ENCODE measurements at places on chromosomes 6 and 20.

DNA sequence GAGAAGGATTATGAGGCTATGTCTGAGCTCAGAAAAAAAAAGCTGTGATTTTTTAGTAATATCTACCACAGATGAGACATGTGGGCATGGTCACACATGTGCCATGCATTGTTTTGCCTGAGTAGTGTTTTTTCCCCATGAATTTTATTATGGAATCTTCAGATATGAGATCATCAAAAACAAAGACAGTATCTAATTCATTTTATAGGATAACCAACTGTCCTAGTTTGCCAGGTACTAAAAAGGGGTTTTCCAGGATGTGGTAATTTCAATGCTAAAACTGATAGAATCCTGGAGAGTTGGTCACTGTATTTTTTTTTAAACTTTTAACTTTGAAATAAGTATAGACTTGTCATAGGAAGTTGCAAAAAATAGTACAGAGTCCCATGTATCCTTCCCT is 127.4 kb upstream of the MAP3K7 start:
- no peak for DNase-seq

DNA sequence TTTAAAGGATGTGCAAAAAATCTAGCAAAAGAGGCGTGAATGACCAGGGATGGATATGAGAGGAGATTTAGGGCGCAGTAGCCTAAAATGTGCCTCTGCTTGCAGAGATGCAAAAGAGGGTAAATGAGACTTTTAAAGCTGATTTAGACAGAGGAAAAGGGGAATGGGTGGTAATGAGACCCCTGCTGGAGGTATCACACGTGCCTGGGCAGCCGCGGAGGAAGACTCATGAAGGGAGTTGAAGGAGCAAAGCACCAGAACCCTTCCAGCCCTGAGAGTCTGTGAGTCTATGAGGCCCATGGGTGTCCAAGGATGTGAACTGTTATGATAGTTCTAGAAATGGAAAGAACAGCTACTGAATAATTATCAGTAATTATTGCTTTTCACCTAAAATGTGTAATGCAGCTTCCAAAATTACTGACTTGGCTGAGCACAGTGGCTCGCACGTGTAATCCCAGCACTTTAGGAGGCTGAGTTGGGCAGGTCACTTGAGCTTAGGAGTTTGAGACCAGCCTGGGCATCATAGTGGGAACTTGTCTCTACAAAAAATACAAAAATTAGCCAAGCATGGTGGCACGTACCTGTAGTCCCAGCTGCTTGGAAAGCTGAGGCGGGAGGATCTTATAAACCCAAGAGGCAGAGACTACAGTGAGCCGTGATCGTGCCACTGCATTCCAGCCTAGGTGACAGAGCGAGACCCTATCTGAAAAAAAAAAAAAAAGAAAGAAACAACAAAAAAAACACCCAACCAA is 38.2 kb upstream of the TIAM2 start:
- DNase-seq, result peak; percentile 45

GRCh38 chr6:159212028-159212427 is 42.8 kb downstream of the FNDC1 start:
- no peak for DNase-seq

DNA sequence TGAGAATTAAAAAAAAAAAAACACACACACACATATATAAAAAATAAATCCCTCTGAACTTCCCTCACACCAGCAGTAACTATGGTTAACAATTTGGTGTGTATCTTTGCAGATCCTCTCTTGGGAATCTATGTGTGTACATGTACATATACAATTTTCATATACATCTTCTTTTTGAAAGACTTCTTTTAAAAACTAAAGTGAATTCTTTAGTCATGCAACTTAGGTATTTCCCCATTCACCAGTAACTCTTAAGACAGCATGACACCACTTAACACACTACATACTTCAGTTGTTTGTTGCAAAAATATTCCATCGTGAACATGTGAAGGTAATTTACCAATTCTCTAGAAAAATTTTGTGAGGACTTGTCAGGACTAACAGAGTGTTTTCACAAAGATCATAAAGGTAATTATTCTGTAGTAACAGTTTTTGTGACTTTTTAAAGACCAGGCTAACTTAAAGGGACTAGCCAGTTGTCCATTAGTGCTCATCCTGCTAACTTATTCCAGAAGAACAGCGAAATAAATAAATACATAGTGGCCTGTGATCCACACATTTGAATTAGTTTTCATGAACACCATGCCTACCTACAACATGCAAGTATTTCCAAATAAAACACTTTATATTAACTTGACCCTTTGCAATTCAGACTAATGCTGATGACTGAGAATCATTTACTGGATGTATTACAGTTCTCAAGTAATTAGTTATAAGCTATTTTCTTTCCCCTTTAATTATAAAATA is 12.1 kb downstream of the RBM39 start:
- DNase-seq, result no peak

DNA sequence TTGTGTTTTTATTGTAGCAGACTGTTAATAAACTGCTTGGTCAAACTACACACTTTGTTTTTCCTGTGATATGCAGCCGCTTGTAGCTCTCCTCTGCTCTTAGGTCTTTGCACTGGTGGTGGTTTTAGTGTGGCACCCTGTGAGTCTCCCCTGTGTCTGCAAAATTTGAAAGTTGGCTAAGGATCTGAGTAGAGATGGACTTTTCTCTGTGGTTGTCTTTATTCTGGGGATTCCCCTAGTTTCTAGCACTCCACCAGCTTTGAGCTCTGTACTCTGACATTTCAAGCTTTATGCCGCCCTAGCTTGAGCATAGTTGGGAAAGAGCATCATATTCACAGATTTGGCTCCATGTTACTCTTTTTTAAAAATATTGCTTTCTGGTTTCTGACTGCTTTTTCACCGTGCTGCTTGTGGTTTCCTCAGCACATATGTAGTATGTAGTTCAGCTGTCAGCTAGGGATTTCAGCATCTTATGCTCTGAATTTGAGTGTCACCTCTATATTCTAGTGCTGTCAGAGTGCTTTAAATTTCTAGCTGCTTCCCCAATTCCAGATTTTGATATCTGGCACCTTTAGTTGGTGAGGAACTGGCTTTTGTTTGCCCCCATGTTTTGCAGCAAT is 25.4 kb downstream of the CDYL start:
- DNase-seq, result no peak

DNA sequence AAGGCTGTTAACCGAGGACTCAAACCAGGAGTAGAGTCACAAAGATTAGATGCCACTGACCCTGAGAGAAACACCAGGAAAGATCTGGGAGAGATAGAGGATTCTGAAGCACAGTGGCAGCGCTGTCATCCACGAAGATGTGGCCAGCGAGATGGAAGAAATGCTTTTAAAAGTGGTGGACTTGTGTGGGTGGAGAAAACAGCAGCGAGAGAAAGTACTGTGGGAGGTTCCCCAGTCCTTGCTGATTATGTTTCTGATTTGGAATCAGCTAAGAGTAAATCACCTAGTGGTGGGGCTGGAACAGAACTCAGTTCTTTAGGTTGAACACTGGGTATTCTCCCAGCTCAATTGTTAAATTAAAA is 435 bp upstream of the ZNF322 start:
- DNase-seq, result no peak

- no peak for DNase-seq
These were observed 354.7 kb downstream of the CDC5L start for GRCh38 chr6:44742201-44742600.

GRCh38 chr6:49951926-49952325 is 12.0 kb downstream of the DEFB114 start:
- DNase-seq, result no peak

DNA sequence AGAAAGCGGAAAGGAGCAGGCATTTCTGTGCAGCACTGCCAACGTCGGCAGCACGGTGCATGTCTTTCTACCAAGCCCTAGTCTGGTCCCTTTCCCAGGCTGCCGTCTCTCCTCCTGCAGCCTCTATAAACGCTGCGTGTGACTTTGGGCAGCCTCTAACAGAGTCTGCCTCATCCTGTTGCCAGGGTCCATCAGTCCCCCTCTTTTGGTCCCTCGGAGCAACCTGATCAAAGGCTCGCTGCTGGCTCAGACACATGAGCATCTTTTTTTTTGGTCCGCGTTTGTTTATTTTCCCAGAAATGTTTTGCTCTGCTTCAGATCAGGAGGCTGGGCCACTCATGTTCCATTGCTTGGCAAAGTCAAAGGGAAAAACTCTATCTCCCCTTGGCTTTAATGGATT is 166.8 kb upstream of the CST7 start:
- DNase-seq, result peak; percentile 64

DNA sequence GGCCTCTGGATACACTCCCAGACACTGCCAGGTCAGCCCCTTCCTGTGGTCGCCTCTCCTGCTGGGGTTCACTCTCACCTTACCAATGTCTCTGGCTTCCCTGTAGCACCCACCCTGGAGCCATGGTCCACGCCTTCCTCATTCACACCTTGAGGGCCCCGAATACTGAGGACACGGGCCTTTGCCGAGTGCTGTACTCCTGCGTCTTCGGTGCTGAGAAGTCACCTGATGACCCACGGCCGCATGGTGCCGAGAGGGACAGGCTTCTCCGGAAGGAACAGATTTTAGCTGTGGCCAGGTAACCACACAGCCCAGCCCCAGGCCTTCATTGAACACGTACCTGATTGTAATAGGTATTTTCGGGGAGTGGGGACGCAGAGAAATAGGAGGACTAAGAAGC is 1.6 kb downstream of the AP5S1 start:
- no peak for DNase-seq

DNA sequence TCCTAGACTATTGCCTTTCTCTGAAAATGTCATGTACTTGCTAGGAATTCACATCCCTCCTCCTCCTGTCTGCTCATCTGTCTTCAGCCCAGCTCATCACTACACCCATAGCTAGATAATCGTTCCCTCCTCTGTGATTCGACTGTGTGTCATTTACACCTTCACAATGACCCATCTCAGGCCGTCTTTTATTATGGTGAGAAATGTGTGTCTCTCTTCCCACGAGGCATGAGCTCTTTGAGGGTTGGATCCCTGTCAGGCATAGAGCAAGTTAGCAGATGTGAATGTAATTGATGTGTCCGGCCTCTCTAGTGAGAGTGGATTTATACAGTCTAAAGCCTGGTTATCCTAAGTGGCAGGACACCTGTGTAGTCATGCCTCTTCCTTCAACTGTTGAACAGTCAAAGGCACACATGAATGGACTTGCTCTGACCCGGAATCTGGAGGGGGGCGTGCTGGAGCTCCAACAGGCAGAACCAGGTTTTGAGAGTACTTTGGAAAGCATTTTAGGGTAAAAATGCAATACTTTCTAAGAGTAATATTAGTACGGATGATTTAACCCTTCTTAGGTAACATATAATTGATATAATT is 182.1 kb downstream of the UTRN start:
- no peak for DNase-seq

GRCh38 chr6:75081921-75082320 is 123.9 kb downstream of the COL12A1 start:
- no peak for DNase-seq

DNA sequence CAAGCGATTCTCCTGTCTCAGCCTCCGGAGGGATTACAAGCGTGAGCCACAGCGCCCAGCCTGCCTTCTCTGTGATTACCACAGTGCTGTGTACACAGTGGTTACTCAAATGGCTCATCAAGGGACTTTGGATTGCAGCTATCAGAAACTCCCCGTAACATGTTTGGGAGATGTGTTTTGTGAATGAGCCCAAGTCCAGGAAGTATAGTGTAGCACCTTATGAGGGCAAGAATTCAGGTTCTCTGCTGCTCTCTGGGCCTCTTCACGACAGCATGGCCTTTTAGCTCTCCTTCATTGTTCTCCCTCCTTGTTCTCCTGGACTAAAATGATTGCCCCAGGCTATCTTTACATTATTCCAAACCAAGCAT is 34.1 kb upstream of the RPL7L1 start:
- no peak for DNase-seq

GRCh38 chr6:162621246-162621645 is 106.3 kb downstream of the PRKN start:
- no peak for DNase-seq

- DNase-seq, result no peak
These were observed 414.0 kb downstream of the GJA1 start for GRCh38 chr6:121849477-121849876.

GRCh38 chr20:19975901-19976300 is 41.3 kb upstream of the NAA20 start:
- no peak for DNase-seq

DNA sequence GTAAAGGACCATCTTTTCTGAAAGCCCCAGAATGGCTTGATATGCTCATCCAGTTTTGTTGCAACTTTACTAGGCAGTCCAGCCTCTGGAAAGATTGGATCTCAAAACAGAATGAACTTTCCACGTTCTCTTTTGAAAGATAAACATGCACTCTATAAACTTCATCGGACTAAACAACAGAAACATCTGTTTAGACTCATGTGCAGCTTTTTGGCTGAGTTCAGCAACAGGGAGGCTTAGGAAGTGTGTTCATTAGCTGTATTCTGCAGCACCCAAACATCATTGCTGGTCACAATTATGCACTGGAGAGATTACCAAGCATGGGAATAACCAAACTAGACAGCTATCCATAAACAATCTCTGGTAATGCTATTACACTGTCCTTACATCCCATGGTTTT is 180.5 kb downstream of the TENT5A start:
- DNase-seq, result no peak

- no peak for DNase-seq
These were observed 8.6 kb downstream of the HS3ST5 start for GRCh38 chr6:114334237-114334636.

DNA sequence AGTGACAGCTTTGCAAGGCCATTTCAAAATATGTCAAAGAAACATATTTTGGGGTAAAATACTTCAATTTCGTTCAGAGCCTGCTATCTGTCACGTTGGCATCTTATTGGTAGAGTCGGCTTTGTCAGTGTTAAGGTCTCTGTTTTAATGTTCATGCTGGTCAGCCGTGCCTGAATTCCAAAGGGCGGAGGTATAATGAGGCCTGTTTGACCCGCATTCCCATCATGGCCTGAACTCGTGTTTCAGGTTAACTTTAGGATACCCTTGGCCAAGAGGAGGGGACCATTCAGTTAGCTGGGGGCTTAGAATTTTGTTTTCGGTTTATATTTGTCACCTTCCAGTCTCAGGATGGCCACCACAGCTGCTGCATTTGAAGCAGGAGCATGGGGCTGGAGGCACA is 236.4 kb downstream of the NFATC2 start:
- DNase-seq, result no peak

DNA sequence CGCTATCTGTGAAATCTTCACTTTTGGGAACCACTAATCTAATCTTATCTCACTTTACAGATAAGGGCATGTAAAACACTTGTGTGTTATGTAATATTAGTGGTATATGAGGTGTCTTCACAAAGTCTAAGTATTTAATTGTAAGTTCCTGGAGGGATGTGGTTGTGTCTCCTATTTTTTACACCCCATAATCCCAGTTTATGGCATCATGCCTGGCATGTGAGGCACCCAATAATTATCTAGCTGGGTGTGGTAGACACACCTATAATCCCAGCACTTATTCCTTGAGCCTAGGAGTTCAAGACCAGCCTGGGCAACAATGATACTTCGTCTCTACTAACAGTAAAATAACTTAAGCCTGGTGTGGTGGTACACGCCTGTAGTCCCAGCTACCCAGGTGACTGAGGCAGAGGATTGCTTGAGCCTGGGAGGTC is 16.5 kb upstream of the TBCC start:
- no peak for DNase-seq

GRCh38 chr6:149140137-149140909 is 177.2 kb upstream of the TAB2 start:
- DNase-seq, result no peak

- peak; percentile 66 for DNase-seq
These were observed 78.6 kb downstream of the KCNB1 start for GRCh38 chr20:49403911-49404310.

All from posterior vena cava (tissue), 2 donors.